Placental pericyte (primary cell): ENCODE measurements at places on chromosomes 6 and 20. TPM values are rescaled to one million over a fixed set of nuclear protein-coding genes. Genes with fewer than 3 reads are reported as not detected.

The PI16 gene
- 0.14 TPM in 1 of 2 replicates, not detected in the other for total RNA-seq

The CPNE5 gene
- total RNA-seq, result 0.14 and 0.66 TPM in 2 replicates

The GTSF1L gene
- not detected in 2 replicates for total RNA-seq

The BMP2 gene
- 6.8 and 45.2 TPM in 2 replicates for total RNA-seq

The C6orf15 gene
- not detected in 2 replicates for total RNA-seq

The FAM209B gene
- not detected in 2 replicates for total RNA-seq

The TUBB2A gene
- 20.4 and 171 TPM in 2 replicates for total RNA-seq

The CUL7 gene
- total RNA-seq, result 40.9 and 53.2 TPM in 2 replicates

The PDE7B gene
- total RNA-seq, result 20.2 and 30.2 TPM in 2 replicates

The NRSN1 gene
- total RNA-seq, result not detected in 2 replicates

The PERP gene
- 10.7 and 18.6 TPM in 2 replicates for total RNA-seq

The MYH7B gene
- total RNA-seq, result under 0.01 TPM in 1 of 2 replicates, not detected in the other

The ZNF831 gene
- total RNA-seq, result not detected in 2 replicates

The PSMB8 gene
- total RNA-seq, result 47.3 and 56.8 TPM in 2 replicates

The E2F3 gene
- total RNA-seq, result 9.8 and 17.0 TPM in 2 replicates

The SH3BGRL2 gene
- 0.22 and 1.6 TPM in 2 replicates for total RNA-seq

The PRR18 gene
- not detected in 2 replicates for total RNA-seq

The ECT2L gene
- total RNA-seq, result not detected in 2 replicates

The RSPO3 gene
- 0.57 and 0.66 TPM in 2 replicates for total RNA-seq

The SAMD10 gene
- 1.7 and 2.6 TPM in 2 replicates for total RNA-seq

The RIPPLY2 gene
- total RNA-seq, result not detected in 2 replicates

The LAMA5 gene
- 53.8 and 64.3 TPM in 2 replicates for total RNA-seq

The ABCC10 gene
- 34.5 and 43.3 TPM in 2 replicates for total RNA-seq

The SHLD1 gene
- 0.86 and 2.8 TPM in 2 replicates for total RNA-seq

The SMOC2 gene
- total RNA-seq, result 0.14 and 0.22 TPM in 2 replicates

The MDN1 gene
- total RNA-seq, result 16.6 and 30.1 TPM in 2 replicates

The FAM83B gene
- total RNA-seq, result 0.44 and 0.86 TPM in 2 replicates

The UNC5CL gene
- total RNA-seq, result not detected in 2 replicates

The STX11 gene
- 1.0 and 2.6 TPM in 2 replicates for total RNA-seq

The PLCB4 gene
- 2.2 and 5.0 TPM in 2 replicates for total RNA-seq

The ZFP57 gene
- total RNA-seq, result not detected in 2 replicates

The MROH8 gene
- 1.7 and 7.9 TPM in 2 replicates for total RNA-seq

The SS18L1 gene
- 8.8 and 17.6 TPM in 2 replicates for total RNA-seq

The GRIK2 gene
- 0.44 and 10.6 TPM in 2 replicates for total RNA-seq

The TTBK1 gene
- total RNA-seq, result not detected in 2 replicates

The SRSF12 gene
- total RNA-seq, result under 0.01 TPM in 1 of 2 replicates, not detected in the other

The SAMD5 gene
- 1.1 and 1.7 TPM in 2 replicates for total RNA-seq

The LRRN4 gene
- total RNA-seq, result 0.22 and 0.29 TPM in 2 replicates

The LY6G5B gene
- total RNA-seq, result 5.2 and 8.3 TPM in 2 replicates

The GRM1 gene
- not detected in 2 replicates for total RNA-seq

The GLP1R gene
- not detected in 2 replicates for total RNA-seq

The WFDC5 gene
- not detected in 2 replicates for total RNA-seq
